CD4-positive, alpha-beta T cell treated with Interleukin-2 at 100 ng/mL for 4 hours (primary cell): ENCODE measurements at places on chromosomes 6 and 20.

GRCh38 chr6:118787724-118788423, 106.1 kb upstream of the ASF1A start:
- DNase-seq: peak; percentile 42

DNA sequence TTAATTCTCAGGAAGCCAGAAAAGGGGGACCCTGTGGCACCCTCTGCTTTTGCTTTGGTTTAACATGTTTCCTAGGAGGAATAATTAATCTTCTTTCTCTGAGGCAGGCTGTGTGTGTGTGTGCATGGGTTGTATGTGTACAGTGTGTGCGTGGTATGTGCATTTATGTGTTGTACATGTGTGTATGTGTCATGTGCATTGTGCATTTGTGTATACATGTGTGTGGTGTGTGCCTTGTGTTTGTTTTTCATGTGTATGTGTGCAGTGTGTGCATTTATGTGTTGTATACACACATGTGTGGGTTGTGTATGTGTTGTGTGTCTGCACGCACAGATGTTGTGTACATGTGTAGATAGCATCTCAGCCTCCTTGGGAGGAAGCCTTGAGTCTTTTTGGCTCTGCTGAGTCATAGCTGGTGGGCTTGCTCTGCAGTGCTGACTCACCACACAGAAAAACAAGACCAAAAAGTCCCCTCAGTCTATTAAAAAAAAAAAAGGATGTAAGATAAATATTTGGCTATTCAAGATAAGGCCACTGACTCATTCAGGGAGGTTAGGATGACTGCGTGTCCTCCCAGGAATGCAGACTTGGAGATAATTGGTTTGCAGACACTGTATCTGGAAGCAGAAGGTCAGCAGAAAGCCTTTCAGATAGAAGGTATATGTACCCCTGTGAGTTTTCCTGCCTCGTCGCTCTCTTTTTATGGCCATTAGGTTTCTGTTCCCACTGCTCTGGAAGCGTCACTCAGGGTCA, 58.6 kb downstream of the SYNJ2 start:
- DNase-seq: peak; percentile 51

DNA sequence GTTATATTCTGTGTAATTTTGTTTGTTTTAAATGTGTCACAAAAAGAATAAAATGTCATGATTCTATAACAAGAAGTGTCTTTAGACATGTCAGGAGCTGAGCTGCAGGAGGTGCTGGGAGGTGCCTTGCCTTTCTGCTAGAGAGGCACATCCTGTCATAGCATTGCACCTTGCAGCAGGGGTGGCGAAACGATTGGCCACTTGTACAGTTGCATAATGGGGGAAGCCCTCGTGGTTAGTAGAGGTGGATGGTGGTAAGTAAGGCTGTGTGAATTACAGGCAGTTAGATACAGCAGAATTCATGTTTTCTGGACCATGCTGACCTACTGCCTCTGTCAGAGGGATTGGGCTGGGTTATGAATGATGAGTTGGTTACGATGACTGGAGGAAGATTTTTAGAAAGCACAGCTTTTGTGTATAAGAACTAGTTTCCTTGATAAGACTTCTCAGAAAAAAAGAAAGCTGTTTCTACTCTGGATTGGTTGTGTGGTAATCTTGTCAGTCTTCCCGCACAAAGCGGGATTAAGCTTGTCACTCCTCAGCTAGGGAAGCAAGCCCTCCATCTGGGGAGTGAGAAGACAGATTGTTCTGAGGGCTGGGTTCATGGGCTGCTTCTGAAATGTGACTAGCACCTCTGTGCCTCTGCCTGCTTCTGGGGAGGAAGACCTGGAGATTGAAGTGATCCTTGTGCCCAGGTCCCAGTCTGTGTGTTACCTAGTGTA, 74.9 kb downstream of the FOXO3 start:
- DNase-seq: peak; percentile 32

- DNase-seq: no peak
Measured at GRCh38 chr20:63963348-63963741, 6.4 kb downstream of the ZNF512B start.

DNA sequence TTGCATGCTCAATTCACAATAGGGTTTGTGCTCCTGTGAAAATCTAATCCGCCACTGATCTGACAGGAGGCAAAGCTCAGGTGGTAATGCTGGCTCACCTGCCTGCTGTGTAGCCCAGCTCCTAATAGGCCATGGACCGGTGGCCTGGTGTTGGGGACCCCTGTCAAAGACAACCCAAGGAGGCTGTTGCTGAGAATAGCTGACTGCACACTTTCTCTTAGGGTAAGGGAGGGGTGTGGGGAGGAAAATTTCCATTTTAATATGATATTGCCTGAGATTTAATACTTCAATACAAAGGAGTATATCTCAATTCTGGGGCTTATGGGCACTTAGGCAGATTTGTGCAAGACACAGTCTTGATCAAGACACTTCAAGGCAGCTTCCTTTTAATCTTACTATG, 105.8 kb downstream of the ALDH8A1 start:
- no peak for DNase-seq

DNA sequence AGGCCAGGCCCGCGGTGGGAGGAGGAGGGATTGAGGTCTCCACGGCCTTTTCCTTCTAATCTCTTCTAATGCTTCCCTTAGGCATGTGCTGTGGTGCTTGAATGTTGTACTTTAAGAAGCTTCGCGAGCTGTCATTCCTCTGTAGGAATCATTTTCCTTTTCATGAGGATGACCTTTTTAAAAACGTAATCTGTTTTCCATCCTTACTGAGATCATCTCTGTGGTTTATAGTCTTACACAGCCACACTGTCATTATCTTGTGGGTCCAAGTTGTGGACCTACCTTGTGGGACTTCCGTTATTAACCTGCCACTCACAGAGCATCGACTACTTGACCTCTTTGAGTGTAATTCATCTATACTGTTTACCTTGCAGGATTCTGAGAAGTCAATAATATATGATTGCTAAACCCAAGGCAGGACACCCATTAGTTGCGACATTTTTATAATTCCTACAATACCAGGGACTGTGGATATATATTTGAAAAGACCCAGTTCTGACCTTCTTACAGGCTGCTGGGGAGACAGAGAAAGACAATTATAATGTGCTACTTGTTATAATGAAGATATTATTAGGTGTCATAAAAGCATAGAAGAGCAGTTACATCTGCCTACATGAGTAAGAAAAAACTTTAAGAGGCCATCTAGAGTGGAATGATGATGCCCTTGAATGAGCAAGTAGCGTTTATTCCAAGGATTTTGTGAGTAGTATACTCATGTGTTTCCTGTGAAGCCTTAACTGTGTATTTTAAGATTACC, 842 bp downstream of the SLC25A27 start:
- DNase-seq: no peak

DNA sequence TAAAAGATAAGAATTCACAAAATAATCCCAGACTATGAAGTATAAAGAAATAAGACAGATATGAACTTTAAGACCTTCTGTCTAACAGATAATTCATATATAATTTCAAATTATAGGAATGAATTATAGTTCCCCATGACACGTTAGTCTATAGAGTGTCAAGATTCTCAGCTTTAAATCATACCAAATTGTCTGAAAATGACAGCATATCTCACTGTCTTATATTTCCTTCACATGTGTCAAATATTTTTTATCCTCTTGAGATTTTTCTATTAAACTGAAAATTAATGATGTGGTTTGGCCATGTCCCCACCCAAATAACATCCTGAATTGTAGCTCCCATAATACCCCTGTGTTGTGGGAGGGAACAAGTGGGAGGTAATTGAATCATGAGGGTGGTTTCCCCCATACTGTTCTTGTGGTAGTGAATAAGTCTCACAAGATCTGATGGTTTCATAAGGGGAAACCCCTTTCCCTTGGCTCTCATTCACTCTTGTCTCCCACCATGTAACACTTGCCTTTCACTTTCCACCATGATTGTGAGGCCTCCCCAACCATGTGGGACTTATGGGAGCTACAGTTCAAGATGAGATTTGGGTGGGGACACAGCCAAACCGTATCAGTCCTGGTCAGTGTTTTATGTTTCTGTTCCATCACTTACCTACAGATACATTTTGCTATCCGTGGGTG, 825.3 kb upstream of the GJE1 start:
- DNase-seq: no peak

GRCh38 chr6:12845224-12846004, 128.8 kb downstream of the PHACTR1 start:
- DNase-seq: no peak

- DNase-seq: no peak
Measured at GRCh38 chr20:48740292-48740649, 87.5 kb downstream of the PREX1 start.

DNA sequence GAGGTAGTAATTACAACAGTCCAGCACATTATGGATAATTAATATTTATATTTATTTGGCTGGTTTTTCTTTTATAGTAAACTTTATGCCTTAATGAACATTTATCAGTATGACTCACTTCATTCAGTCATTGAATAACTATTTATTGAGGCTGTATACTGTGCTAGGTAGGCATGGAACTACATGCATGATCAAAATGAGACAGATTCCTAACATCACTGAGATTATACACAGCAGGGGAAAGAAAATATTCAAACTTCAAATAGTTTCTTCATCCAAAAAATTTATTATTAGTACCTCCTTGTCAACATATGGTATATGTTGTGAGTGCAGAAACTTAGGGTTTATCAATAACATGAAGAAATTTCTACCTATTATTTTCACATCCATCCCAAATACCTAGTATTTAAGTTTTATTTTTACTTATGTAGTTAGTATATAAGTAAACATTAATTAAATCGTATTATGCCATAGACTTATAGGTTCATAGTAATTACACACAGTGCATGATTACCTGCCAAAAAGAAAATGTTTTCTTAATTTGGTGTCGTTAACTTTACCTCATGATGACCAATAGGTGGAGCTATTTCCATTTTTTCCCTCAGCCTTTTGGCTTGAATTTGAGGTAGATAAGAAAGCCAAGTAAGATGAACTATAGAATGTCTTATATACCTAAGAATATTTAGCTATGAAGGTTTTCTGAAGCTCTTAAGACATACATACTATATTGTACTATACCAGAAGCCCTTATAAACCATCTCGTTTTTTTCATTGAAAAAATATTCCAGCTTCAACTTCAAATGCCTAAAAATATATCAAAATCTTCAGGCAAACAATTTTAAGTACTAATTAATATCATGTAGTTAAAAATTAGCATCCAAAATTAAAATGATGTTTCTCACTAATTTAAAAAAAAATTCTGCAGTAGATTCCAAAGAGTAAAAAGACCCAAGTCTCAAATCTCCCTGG, 12.5 kb upstream of the TMEM30A start:
- peak; percentile 76 for DNase-seq

DNA sequence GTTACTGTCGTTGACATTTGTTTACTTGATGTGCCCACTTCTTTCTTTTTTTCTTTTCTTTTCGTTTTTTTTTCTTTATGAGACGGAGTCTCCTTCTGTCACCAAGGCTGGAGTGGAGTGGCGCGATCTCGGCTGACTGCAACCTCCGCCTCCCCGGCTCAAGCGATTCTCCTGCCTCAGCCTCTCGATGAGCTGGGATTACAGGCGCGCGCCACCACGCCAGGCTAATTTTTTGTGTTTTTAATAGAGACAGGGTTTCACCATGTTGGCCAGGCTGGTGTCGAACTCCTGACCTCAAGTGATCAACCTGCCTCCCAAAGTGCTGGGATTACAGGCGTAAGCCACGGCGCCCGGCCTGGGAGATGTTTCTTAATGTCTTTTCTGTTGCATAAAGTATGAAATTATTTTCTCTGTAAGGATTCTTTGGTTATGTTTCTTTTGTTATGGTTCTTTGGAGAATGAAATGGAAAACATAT, 33.3 kb upstream of the PRSS16 start:
- no peak for DNase-seq

DNA sequence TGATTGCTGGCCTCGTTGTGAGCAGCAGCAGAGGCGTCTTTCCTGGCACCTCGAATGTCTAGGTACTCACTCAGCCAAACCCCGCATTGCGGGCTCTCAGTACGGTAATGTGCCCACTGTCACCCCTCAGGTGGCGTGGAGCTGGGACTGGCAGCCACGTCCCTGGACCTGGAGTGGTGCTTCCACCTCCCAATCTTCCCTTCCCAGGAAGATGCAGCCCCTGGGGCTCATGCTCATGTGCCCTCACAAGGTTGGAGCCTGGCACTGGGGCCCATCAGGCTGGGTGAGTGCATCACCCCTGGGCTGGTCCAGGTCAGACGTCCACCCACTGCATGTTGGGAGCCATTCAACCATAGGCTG, 75.7 kb downstream of the TCP11 start:
- DNase-seq: no peak

DNA sequence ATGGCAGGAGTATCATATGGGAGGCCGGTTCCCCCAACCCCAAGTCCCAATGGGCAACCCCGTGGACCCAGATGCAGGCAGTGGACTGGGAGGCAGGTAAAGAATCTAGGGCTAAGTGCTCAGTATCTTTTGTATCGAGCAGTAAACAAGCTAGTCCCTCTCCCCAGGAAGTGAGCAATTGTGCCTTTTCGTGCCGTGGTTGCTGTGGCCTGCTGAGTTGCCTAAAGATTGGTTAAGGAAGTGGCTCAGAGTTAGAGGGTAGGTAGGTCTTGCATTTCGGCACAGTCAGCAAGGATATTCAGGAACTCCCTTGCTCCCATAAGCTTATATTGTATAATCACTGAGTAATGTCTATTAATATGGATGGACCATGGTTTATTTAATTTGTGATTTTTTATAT, 1.3 kb upstream of the DNAH8 start:
- peak; percentile 52 for DNase-seq

DNA sequence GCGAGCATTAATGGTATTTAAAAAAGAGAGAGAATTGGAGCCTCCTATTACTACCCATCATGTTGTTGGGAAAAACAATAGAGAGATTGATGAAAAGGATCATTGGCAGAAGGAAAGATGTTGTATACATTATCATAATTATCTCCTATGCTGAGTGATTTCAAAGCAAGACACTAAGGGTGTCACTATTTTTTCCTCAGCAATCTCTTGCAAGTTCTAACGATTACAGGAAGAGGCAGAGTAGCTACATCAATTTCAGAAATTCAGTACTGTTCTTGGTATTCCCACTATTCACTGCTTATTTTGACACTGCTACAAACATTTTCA, 891.2 kb downstream of the C6orf118 start:
- DNase-seq: no peak

GRCh38 chr20:34915131-34915530, 38.7 kb downstream of the ACSS2 start:
- DNase-seq: no peak

- no peak for DNase-seq
Measured at GRCh38 chr6:156718647-156719394, 58.4 kb upstream of the ARID1B start.
